Osteoblast (primary cell): ENCODE measurements at places on chromosomes 3 and 15. TPM values are rescaled to one million over a fixed set of nuclear protein-coding genes. Genes with fewer than 3 reads are reported as not detected.

DNA sequence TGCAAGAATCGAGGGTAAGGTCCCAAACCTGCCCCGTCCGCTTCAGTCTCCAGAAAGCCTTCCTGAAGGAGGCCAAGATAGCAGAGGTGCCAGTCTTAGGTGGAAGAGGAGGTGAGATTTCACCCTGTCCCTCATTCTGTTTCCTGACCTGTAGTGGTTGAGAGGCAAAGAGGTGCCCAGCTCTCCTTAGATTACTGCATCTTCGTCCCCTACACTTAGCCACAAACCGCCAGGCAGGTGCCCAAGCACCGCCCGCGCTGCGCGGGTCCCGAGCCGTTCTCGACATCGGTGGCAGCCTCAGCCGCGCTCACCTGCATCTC lies 23.8 kb upstream of the POLG start:
- H3K4me1 ChIP-seq = no peaks in the 10 kb centered on the region
- no peak for DNase-seq
- H3K27ac ChIP-seq = no peak overlapping the region
- H3K4me3 ChIP-seq = peak overlapping the region; percentile 67

GRCh38 chr3:188531210-188531609 lies 377.3 kb downstream of the LPP start:
- H3K27me3 ChIP-seq = no peaks in the 10 kb centered on the region
- no peak for DNase-seq
- H3K36me3 ChIP-seq = no peaks in the 10 kb centered on the region
- no peak overlapping the region for H3K4me3 ChIP-seq

RHCG gene
- not detected in 2 replicates for total RNA-seq

GRCh38 chr3:10950476-10951294 lies 41.9 kb upstream of the SLC6A1 start:
- DNase-seq = peak; percentile 94
- H3K4me3 ChIP-seq = no peak overlapping the region
- H3K36me3 ChIP-seq = no peaks in the 10 kb centered on the region
- H3K4me1 ChIP-seq = no peaks in the 10 kb centered on the region

FBXO40 gene
- total RNA-seq = not detected in 2 replicates

GRCh38 chr3:102447272-102447671 lies 12.5 kb downstream of the ZPLD1 start:
- no peak overlapping the region for H3K4me3 ChIP-seq
- no peaks in the 10 kb centered on the region for H3K4me1 ChIP-seq
- no peak overlapping the region for H3K27ac ChIP-seq
- H3K27me3 ChIP-seq = peaks cover 4% of the 10 kb centered on the region
- H3K36me3 ChIP-seq = no peaks in the 10 kb centered on the region
- no peak for DNase-seq

GPR171 gene
- not detected in 2 replicates for total RNA-seq

DNA sequence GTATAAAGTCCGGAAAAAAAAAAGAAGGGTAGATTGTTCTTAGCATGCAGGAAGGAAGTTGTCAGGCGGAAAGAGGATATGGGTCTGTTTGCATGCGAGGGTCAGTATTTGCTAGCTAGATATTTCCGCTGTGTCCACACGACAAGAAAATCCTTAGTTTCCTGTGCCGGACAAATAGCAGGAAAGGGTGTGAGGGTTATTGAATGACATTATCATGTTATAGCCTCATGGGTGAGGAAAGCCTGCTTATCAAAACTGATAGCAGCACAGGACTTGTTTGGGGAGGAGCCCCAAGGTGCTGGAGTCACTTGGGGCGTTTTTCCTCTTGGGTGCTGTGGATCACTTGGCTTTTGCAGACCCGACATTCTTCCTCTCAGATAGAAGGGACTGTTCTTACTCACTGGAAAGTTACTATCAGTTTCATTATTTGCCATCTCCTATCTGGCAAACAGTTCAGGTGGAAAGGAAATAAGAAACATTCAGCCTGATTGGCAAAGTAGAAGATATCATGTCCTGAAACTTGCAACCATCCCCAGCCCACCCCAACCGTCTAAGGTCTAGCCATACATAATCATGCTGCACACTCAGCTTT lies 127.2 kb upstream of the DPH6 start:
- H3K4me1 ChIP-seq = peaks cover 6% of the 10 kb centered on the region
- H3K4me3 ChIP-seq = no peak overlapping the region
- H3K36me3 ChIP-seq = no peaks in the 10 kb centered on the region
- no peak overlapping the region for H3K27ac ChIP-seq
- no peak for DNase-seq

RFT1 gene
- total RNA-seq = 11.9 and 12.7 TPM in 2 replicates

SPTBN5 gene
- total RNA-seq = under 0.01 and 0.36 TPM in 2 replicates

DNA sequence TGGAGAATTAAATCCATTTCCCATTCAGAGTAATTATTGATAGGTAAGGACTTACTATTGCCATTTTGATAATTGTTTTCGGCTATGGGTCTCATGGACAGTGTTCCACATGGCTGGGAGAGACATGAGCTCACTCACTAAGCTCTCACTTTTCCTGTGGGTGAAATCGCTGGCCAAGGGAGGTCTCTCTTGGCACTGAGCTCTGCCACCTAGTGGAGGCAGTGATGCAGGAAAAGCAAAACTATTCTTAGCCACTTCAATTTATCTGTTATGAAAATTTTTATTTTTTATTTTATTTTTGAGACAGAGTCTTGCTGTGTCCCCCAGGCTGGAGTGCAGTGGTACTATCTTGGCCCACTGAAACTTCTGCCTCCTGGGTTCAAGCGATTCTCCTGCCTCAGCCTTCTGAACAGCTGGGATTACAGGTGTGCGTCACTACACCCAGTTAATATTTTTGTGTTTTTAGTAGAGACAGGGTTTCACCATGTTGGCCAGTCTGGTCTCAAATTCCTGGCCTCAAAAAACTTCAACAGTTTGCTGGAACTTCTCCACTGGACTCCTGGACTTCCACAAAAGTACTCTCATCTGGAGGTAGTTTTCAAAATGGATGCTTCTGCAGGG lies 4.7 kb upstream of the RNF13 start:
- no peaks in the 10 kb centered on the region for H3K27me3 ChIP-seq
- H3K4me3 ChIP-seq = no peak overlapping the region
- no peak overlapping the region for H3K27ac ChIP-seq
- no peaks in the 10 kb centered on the region for H3K36me3 ChIP-seq
- H3K4me1 ChIP-seq = peaks cover 7% of the 10 kb centered on the region

DNA sequence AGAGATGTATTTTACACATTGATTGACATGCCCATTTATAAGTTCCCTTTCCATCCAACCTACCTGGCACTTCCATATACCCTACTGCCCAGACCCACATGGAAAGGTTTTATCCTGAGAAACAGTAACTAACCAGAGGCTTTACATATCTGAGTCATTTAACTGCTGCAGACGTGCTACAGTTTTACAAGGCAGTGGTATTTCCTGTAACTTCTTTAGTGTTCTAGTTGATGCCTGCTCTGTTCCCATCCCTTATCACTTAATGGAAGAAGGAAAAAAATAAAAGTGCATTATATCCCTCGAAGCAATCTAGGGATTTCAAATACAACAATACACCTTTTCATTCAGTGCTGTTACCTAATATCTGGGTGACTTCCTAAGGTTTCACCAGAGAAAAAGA lies 107.1 kb downstream of the TMCO5A start:
- H3K27ac ChIP-seq = peak overlapping the region; percentile 32
- H3K4me1 ChIP-seq = peaks cover 42% of the 10 kb centered on the region
- no peak overlapping the region for H3K4me3 ChIP-seq

CD96 gene
- total RNA-seq = under 0.01 TPM in 1 of 2 replicates, not detected in the other

GRCh38 chr3:127485396-127486170 lies 105.0 kb downstream of the TPRA1 start:
- peaks cover 2% of the 10 kb centered on the region for H3K27me3 ChIP-seq
- H3K36me3 ChIP-seq = no peaks in the 10 kb centered on the region
- H3K4me3 ChIP-seq = no peak overlapping the region
- H3K27ac ChIP-seq = no peak overlapping the region
- DNase-seq = no peak

GPR176 gene
- 136 and 173 TPM in 2 replicates for total RNA-seq

PGBD4 gene
- total RNA-seq = 1.8 and 2.1 TPM in 2 replicates

VIPR1 gene
- total RNA-seq = not detected in 2 replicates

- H3K27ac ChIP-seq = peak overlapping the region; percentile 66
- peaks cover 18% of the 10 kb centered on the region for H3K27me3 ChIP-seq
- H3K4me1 ChIP-seq = peaks cover 17% of the 10 kb centered on the region
- DNase-seq = peak; percentile 82
These were observed 737 bp upstream of the ITPR1 start for GRCh38 chr3:4492208-4493013.

TRIM42 gene
- not detected in 2 replicates for total RNA-seq

DNA sequence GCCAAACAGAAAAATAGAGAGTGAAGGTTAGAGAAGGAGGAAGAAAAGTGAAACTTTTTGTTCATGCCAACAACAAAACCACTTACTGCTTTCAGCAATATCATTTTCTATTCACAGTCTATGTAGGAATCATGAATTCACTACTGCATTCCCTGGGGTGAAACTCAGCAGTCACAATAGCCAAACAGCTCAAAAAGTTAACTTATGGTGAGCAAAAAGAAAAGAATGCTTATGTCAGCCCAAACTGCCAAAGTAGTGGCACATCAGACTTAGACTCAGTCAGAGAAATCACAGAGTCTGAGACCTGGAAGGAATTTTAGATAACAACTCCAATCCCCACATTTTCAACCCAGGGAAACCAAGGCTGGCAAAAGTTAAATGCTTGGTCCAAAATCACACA lies 238.7 kb upstream of the TMCO5A start:
- H3K4me1 ChIP-seq = peaks cover 19% of the 10 kb centered on the region
- no peak overlapping the region for H3K4me3 ChIP-seq
- H3K36me3 ChIP-seq = no peaks in the 10 kb centered on the region
- DNase-seq = no peak
- no peak overlapping the region for H3K27ac ChIP-seq

ETFA gene
- 85.0 and 110 TPM in 2 replicates for total RNA-seq

MUC4 gene
- total RNA-seq = not detected in 2 replicates

GRCh38 chr3:168802766-168803165 lies 707.0 kb upstream of the GOLIM4 start:
- H3K27me3 ChIP-seq = no peaks in the 10 kb centered on the region
- DNase-seq = no peak
- no peak overlapping the region for H3K4me3 ChIP-seq
- H3K27ac ChIP-seq = no peak overlapping the region
- no peaks in the 10 kb centered on the region for H3K36me3 ChIP-seq
- H3K4me1 ChIP-seq = peaks cover 18% of the 10 kb centered on the region

DNA sequence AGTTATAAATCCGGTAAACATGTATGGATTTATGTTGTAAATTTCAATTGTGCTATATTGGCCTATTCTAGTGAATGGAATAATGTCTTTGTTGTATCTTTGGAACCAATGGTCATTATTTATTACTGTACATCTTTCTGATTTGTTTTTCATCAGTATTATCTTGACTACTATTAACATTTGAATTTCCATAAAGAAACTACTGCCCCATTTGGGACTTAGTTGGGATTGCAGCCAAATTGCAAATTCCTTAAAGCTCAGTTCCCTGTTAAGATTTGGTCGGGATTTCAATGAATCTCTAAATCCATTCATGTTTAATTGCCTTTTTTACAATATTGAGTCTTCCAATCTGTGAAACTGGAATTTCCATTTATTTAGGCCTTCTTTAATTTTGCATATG lies 822.4 kb upstream of the CADM2 start:
- H3K27ac ChIP-seq = no peak overlapping the region
- H3K4me3 ChIP-seq = no peak overlapping the region
- no peaks in the 10 kb centered on the region for H3K4me1 ChIP-seq
- H3K27me3 ChIP-seq = no peaks in the 10 kb centered on the region

GRCh38 chr3:169929830-169930519 lies 18.6 kb downstream of the SAMD7 start:
- H3K36me3 ChIP-seq = no peaks in the 10 kb centered on the region
- DNase-seq = no peak
- no peak overlapping the region for H3K4me3 ChIP-seq
- H3K27me3 ChIP-seq = no peaks in the 10 kb centered on the region
